ENCODE measurements at places on chromosomes 13 and 19.

GRCh38 chr19:6983448-6983847 is 37.8 kb downstream of the MBD3L2B start:
- DNase-seq = no peak

DNA sequence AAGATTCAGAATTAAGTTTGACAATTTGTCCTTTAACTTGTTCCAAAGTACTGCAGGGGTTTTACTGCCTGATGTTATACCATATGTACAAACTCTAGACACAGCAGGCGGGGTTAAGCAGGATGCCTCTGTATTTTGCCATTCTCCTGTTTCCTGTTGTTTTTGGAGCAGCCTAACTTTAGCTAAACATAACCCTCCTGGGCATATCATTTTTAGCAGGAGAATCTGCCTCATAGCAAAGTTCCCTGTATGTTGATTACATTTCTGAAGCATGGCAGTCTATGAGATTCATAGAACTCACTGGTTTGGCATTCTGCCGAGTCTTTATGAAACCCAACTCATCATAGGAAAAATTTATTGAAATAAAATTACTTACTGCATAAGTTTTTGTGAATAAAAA is 5.2 kb downstream of the LHFPL6 start:
- no peak for DNase-seq

DNA sequence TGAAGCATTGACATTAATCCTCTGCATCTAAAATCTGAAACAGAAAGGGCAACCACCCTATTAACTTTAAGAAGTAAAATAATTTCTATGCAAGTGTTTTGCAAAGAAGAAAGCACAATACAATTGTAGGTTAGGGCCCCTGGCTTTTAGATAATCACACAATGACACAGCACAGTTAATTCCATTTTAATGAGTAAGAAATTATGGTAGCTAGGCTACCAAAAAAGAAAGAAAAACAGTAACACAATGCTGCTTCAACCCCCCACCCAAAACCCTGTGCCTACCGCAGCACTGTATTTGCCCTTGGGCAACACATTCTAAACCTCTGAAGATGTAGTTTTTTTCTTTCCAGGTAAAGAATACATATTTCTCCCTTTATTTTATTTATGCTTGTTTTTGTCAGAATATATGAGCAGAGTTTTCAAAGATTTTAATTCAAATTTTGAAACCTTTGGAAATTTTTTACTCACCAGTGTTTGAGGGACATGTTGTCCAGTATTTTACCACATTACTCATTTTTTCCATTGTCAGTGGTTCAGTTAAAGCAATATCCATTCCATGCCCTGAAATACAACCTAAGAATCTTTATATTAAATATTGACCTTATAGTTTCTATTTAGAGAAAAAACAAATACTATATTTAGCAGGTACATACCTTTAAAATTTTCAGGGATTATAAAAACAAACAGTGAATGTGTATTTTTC is 21.1 kb downstream of the SOHLH2 start:
- no peak for DNase-seq

DNA sequence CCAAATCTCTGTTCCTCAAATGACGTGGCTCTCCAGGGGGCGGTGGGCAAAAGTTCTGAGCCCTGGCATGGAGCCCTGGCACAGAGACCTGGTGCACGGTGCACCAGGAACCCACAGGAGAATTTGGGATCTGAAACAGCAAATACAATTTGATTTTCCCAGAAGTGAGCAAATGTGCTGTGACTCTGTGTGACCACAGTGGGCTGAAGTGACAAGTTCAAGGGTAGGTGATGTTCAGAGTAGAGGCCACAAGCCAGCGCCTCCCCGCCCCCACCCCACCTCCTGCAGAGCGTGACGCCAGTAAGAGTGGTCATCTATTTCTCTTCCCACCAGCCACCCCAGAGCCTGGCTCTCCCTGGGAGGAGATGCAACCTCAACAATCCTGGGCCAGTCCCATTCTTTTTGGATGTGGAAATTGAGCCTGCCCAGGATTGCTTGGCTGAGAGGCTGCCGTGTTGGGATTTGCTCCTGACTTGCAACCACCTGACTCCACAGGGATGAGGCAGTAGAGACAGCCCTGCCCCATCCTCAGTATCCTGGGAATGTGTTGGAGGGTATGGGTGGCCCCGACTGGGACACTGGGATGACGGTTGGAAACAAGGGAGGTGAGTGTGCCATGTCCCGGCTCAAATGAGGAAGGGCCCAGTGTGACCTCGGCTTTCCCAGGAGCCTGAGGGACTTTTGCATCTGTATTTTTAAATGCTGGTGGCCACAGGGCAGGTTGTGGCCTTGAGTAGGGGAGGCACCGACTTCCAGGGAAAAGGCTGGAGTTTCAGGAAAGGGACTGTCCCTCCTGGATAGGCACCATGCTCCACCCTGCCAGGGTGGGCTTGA is 11.1 kb upstream of the BCL3 start:
- no peak for DNase-seq

DNA sequence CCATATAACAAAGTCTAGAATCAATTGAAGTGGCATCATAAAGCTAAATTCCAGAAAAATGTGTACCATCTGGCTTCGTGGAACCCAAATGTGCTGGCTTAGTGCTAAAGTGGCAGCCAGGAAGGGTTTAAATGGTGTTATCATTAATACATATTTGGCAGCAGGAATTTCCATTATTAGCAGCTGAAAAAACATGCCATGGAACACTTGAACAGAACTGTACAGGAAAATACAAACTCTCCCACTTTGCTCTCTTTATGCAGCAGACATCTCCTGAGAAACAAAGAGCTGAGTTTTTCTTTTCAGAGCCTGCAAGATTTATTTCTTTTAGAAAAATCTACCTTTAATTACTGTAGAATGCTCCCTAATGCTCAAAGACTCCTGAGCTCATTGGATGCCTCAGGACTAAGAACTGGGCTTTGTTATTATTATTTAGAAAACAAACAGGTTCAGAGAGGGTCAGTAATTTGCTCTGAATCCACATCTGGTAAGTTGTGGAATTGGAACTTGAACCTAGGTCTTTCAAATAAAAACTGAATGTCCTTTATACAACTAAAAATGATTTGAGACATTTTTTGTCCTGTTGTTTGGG is 179.0 kb downstream of the LACC1 start:
- DNase-seq = no peak

GRCh38 chr13:77523386-77523785 is 12.1 kb upstream of the SCEL start:
- no peak for DNase-seq

- DNase-seq = no peak
Observed at GRCh38 chr13:95536632-95537241, 15.8 kb upstream of the CLDN10 start.

DNA sequence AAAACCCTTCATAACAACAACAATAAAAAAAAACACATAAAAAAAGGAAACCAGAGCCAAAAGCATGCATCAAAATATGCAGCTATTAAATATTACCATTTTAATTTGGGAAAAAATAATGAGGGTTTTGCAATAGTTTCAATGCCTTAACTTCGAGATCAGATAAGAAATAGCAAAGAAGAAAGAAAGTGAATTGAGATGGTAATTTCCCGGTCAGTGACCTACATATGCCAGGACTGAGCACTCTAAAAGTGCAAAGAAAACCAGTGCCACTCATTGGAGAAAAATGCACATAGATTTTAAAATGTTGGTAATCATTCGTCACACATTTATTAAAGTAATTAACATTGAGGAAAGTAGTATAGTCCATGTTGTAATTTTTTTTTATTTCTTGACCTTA is 944.2 kb downstream of the EFNB2 start:
- DNase-seq = no peak

- no peak for DNase-seq
Observed at GRCh38 chr19:29389495-29389894, 136.3 kb upstream of the VSTM2B start.

DNA sequence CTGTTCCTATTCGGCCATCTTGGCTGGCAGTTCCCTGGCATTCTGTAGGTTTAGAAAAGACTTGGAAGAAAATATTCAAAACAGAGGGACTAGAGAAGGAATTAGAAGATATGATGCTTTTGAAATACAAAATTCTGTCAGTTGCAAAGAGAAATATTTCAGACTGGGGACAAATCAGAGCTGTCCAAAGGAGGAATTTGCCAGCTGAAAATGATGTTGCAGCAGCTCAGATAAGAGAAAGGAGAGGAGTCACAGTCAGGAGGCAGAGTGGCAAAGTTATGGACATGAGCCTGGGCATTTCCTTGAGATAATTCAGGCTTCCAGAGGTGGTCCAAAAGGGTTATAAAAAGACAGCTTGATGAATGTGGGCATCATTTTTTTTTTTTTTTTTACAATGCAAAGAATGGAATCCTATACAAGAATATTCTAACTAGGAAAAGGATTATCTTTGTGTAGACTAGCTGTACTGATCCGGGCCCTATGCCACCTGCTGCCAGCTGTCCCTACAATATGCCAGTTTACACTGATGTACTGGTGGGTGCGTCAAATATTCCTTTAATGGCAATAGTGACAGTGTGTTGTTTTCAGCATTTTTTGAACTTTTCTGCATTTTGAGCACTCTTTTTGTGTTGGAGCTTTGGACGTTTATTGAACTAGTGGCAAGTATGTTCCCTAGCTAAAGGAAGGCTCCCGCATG is 31.8 kb upstream of the CBY2 start:
- no peak for DNase-seq

- DNase-seq = no peak
Observed at GRCh38 chr13:95647321-95647720, 2.8 kb upstream of the DZIP1 start.

- no peak for DNase-seq
Observed at GRCh38 chr13:73370066-73370465, 311.3 kb downstream of the KLF5 start.

DNA sequence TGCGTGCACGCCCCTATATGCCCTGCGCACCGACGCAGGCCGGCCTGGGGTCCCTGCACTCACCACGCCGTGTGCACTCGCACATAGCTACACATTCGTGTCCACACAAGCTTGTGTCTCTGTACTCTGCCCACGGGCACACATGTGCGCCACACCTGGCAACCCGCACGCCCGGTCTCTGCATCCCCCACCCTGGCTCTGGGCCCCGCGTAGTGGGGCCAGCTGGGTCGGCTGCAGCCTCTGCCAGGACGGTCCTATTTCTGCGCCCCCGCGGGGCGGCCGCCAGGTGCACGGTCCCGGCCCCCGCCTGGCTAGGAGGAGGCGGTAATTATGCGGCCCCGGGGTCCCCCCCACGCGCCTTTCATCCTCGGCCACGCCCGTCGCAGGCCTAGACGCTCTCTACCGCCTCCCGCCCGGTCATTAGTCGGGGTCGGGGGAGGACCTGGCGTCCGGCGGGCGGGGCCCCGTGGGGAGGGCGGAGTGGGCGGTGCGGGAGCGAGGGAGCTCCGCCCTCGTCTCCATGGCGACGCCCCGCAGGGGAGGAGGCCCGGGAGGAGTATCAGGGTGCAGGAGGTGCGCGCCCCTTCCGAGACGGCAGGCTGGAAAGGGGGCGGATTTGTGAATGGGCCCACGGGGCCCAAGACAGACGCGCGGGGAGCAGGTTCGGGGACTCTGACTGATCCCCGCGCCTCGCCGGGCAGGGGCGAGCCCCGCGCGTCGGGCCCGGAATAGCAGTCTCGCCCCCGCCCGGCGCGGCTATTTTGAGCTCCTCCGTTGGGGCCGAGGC is 2.8 kb upstream of the CIRBP start:
- peak; percentile 92 for DNase-seq

GRCh38 chr13:48923376-48923775 is 52.3 kb upstream of the FNDC3A start:
- DNase-seq = peak; percentile 68

DNA sequence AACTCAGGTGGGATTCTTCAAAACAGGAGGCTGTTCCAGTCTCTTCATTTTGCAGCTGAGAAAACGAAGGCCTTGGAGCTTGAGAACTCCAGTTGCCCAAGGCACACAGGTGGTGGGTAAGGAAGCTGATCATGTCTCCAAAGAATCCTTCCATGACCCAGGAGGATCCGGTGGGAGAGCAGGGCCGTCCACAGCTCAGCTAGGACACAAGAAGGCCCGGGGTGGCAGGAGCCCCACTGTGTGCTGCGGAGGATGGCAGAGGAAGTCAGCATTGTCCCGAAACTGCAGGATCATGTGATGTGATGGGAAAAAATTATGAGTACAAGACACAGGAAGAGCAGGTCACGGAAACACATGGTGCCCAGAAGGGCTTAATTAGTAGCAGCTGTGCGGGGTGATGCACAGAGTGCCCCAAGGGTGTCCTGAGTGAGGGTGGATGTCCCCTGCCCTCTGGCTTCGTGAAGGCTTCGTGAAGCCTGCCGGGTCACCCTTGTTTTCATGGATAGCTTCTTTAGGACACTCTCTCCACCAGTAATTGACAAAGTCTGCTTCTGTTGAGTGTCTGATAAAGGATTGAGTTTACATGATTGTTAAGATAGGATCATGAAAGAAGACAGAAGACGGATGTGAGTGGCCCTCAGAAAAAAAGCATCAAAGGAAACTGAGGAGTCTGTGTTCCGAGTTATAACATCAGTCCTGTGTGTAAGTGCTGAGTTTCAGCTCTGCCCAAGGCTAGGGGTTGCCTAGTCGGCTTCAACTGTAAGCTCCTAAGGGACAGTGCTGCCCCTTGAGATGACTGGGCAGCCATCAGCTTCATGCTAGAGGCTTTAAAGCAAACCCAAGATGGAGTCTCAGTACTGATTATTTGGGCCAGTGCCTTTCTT is 33.8 kb upstream of the SACS start:
- peak; percentile 54 for DNase-seq

All from BE2C (cell line).